Transverse colon (tissue), 4 donors: ENCODE measurements at places on chromosomes 1 and 21.

DNA sequence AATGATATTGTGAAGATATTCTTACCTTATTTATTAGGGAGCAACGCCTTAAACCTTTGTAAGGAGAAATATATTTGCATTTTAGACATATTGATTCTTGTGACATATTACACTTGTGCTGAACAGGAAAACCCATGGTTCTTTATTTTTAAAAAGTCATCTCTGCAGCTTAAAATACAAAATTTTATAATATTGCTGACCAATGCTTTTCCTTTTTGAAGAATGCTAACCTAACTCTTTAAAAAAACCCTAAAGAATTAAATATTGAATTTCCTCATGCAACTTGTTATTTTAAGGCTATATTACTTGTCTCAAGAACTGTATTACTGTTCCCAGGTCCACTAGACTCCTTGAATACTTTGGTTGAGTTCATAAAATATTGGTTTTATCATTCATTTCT is 99.0 kb downstream of the NEK7 start:
- no peak for DNase-seq

GRCh38 chr1:158200527-158200926 is 19.8 kb downstream of the CD1D start:
- DNase-seq = no peak

DNA sequence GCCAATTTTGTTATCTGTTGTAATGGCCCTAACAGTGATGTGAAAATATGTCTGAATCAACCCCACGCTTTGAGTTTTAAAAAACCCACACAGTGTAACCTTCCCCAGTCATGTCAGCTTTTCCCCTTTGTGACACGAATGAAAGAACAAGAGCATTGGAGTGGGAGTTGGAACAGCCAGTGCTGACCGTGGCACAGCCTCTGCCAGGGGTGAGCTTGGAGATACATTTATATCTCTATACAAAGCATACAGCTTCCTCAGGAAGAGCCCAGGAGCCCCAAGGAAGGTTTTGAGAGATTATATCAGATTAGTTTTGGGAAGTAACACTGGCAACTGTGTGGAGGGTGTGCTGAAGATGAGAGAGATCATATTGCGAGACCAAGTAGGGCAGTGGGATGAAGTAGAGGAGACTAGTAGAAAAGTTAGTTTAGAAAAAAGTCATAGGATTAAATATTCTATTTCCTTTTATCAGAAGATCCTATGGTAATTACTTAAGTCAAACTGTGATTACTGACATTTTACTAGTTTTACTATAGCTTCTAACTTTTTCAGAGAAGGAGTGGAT is 15.9 kb downstream of the LRRC8B start:
- DNase-seq = no peak

GRCh38 chr1:20871419-20871818 is 84.3 kb upstream of the HP1BP3 start:
- no peak for DNase-seq

GRCh38 chr1:173508541-173508940 is 31.4 kb downstream of the PRDX6 start:
- DNase-seq = no peak

DNA sequence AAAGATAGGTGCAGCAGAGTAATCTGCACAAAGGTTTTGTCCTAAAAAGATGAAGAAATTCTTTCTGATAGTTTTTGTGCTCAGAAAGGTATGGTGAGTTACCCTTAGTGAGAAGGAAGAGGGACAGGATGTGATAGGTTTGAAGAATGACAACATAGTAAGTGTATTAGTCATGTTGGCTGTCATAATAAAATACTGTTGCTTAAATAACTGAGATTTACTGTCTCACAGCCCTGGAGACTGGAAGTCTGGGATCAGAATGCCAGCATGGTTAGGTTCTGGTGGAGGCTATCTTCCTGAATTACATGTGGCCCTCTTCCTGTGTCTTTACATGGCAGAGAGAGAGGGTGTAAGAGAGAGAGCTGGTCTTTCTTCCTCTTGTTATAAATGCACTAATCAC is 965.2 kb downstream of the TTLL7 start:
- no peak for DNase-seq

DNA sequence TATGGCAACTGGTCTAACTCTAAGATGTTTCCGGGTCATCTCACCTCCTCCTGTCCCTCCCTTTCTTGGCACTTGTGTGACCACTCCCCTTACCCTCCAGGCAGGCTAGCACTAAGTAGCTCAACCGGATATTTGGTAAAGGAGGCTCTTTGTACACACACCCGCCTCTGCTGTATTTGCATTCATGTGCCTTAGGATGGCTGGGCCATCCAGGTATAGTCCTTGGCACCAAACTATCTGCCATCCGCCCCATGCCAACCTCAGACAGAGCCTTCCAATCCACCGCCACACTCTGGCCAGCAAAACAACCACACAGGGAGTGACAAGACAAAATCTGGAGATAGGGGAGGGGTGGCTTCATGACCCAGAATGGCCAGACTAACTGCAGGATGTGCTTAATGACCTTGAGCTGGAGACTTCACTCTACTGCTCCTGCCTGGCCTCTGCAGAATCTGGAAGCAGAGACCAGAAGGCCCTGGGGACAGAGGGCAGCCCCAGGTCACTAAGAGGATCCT is 59.5 kb downstream of the CDK18 start:
- peak; percentile 64 for DNase-seq

DNA sequence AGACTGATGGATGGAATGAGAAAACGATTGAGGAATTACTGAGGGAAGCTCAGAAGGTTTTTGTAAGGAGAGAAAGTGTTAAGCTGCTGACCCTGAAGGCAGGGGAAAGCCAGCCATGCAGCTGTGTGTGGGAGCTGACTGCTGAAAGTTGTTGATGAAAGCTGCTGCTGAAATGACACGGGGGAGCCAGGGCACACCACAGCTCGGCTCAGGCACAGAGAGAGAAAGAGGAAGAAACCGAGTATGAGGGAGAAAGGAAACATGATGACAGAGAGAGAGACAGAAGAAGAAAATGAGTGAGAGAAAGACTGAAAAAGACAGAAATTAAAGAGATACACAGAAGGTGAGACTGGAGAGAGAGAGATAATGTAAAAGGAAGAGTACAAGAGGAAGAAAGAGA is 115.5 kb downstream of the LRRC53 start:
- no peak for DNase-seq

DNA sequence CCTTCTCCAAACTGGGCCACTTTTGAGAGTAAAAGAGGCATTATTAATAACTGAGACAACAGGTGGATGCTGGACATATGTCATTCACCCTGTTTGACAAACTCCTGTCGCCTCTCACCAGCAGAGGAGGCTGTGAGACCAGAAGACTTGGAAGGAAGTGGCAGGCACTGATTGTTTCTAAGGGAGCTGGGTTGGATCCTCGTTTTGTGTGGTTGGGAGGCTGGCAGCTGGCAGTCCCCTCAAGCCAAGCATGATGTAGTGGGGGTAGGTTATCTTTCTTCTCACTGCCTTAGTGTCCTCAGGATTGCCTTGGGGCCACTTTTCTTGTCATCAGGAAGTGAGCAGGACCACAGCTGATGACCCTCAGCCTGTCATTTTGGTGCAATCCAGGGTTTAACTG is 86.5 kb upstream of the KCNJ15 start:
- no peak for DNase-seq

- DNase-seq = no peak
Measured at GRCh38 chr1:101105877-101106276, 80.3 kb upstream of the DPH5 start.

DNA sequence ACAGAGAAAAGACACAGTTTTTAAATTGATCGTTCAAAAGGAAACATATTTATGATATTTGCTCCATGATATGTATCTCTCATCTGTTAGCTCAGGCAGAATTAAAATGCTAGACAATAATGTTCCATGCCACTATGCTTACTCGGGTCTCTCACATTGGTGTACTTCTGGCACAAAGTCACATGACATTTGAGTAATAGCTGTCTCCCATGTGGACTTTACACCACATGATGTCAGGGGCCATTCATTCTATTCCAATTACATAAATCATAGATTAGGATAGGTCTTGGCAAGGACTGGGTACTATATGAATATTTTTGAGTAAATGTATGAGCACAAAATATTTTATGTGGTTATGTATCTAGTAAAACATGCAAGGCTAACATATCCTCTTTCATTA is 648.4 kb downstream of the PLA2G4A start:
- DNase-seq = no peak

GRCh38 chr1:11697893-11698210 is 6.3 kb downstream of the DRAXIN start:
- no peak for DNase-seq

- peak; percentile 59 for DNase-seq
Measured at GRCh38 chr1:160214481-160215140, 9.4 kb downstream of the PEA15 start.

DNA sequence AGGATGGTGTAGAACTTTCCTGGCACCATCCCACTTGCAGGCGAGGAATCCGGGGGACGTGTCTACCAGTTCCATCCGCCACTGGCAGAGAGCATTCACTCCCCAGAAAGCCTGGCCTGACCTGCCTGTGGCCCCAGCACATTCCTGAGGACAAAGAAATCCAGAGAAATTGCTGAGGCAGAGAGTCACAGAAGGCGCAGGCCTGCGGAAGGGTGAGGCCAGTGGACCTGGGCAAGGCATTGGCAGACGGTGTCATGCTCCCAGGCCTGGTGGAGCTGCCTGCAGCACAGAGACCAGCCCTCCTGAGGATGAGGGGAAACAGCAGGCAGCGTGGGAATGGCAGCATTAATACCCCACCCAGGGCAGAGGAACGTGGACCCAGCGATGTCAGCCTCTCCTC is 81.2 kb upstream of the F3 start:
- no peak for DNase-seq

DNA sequence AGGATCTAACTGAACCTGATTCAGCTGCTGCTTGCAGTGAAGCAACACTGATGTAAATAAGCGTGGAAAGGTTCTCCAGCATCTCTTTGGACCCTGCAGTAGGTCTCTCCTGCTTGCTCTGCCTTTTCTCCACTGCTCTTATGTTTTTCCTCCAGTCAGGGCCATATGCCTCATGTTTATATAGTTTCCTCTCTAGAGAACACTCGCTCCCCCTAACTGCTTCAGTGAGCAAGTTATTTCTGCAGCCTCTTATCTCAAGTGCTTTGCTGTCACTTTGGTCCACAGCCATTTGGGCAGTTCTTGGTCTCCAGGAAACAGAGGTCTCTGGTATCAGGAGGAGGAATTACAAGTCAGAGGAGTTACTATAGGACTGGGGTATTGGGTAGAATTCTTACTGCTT is 5.3 kb downstream of the PRUNE1 start:
- DNase-seq = no peak

GRCh38 chr1:12384836-12385456 is 155.1 kb downstream of the VPS13D start:
- no peak for DNase-seq

GRCh38 chr1:1908506-1908791 is 6.6 kb upstream of the CALML6 start:
- no peak for DNase-seq

DNA sequence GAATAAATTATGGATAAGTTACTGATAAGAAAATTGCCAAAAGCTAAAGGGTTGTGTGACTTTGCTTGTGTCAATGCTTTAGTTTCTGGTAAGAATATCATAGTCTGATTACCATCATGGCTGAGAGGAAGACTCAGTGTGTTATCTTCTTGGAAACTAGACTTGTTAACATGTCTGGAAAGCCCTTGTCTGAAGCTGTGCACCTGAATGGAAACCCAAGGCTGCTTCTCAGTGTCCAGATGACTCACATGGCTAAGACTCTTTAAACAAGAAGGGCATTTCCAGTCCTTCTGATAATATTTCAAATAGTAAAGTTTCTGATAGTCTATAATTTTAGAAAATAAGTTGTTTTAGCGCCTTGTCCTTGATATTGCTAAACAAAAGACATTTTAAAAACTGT is 1092.7 kb downstream of the PLA2G4A start:
- DNase-seq = no peak

DNA sequence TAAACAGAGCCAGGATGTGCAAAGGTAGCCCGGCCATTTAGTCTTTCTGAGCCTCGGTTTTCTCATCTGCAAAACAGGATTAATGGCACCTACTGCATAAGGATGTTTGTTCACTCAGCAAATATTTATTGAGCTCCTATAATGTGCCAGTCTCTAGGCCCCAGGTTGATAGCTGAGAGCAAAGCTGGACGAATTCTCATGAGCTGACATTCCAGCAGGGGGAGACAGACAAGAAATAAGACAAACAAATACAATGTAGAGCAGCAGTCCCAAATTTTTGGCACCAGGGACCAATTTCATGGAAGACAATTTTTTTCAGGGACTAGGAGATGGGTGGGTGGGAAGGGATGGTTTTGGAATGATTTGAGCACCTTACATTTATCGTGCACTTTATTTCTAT is 74.3 kb upstream of the PAX7 start:
- DNase-seq = no peak

GRCh38 chr1:3405974-3406867 is 48.2 kb upstream of the ARHGEF16 start:
- DNase-seq = no peak

DNA sequence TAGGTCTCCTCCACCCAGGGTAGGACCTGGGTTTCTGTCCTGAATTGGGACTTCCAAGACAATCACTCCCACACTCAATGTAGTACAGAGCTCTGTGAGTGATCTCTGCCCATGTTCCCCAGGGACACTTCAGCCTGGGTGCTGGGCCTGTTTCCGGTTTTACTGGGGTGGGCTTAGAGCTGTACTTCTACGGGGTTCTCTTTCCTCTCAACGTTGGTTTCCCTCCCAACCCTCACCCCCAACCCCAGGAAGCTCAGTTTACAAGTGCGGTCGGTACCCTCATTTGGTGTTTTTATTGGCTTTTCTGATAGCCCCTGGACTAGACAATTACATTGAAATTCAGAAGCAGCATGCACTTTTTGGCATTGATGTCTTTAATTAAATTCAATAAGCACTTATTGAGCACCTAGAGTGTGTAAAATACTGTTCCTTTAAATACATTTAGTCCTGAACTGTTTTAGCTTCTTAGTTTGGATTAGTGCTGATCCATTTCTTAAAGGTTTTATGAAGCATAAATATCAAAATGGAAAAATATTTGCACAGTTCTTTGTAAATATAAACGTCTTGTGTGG is 542 bp upstream of the XPR1 start:
- DNase-seq = no peak

DNA sequence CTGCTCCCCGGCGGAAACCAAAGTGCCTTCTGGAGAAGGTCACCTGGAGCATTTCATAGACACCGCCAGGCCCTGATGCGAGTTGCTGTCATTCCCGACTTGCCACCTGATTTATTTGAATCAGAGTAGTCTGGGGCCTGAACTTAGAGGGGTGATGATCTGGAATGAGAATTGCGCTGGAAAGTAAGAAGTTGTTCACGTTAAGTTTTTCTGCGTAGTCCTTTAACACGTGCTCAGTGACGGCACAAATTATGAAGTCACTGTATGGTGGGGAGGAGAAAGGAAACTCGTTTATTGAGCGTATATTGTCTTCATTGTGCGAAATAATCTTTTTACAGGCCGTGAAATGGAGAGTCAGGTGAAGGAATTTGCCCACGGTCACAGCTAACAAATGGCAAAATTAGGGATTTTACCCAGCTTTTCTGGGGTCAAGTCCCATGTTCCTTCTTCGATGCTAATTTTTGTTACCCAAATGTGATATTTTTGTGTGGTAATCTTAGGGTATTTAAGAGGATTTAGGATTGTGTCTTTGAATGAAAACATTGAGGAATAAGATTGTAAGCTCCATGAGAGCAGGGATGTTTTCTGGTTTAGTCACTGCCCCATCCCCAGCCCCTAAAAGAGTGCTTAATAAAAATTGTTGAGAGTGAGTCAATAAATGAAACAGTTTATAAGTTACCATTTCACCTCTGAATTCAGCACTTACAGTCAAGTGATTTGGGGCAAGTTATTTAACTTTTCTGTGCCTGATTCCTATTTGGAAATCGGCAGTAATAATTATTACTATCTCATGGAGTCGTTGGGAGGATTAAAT is 46.4 kb upstream of the NBL1 start:
- DNase-seq = no peak
